ENCODE measurements at places on chromosomes 1 and 21. TPM values are rescaled to one million over a fixed set of nuclear protein-coding genes. Genes with fewer than 3 reads are reported as not detected.

PTGFR gene
- 29.9 TPM for polyA plus RNA-seq

BGLAP gene
- polyA plus RNA-seq = 1.1 TPM

CFAP141 gene
- polyA plus RNA-seq = not detected

DNA sequence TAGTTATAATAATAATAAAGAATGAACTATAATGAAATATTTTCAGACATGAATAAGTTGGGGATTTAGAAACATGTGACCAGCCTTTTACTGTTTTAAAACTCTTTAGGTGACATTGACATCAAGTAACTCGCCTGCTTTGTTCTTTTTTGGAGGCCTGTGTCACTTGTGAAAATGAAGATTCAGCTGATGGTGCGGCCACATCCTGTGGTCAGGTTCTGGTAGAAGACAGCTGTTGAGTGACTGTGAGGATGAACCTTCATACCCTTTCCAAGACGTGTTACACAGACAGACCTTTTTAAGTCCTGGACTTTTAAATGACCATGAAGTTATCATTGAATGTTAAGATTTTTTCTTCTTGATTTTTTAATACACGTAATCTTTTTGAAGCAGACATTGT is 10.3 kb downstream of the UTS2 start:
- no peak for DNase-seq

DNA sequence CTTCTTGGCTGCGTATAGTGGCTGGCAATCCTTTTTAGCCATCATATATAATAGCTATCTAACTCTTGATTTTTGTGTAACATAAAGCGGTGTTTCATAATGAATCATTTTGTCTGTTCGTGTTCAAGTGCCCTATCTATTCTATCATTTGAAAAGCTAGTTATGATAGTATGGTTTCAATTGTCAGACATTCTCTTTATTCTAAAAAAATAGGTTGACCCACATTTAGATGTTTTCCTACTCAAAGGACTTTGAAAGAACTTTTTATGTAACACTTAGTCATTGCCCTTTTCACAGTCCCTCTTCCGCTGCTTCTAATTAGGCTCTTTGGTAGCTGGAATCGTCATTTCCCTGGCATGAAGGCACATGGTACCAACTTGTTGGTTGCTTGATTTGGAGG is 272.2 kb upstream of the B3GALT2 start:
- no peak for DNase-seq

DNA sequence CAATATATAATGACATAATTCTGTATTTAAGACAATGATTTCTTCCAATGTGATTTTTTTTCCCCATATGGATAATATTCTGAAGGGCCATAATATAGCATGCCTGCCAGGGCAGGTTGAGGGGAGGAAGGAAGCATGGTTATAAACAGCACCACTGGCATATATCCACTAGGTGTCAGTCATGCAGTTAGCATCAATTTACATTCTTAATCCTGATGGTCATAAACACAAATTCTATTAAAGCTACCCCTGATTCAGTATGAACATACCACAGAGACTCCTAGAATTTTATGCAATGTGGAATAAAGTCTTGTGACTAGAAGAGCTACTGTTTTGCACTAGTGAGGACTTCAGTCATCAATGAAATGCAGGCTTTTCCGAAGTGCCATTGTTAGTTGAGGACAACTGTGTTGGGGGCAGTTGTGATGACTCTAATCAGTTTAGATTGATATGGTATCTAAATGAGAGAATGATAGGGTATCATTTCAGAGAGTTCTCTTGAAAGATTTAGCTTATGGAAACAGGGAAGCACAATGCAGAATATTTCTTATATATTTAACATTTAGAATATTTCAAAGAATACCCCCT is 342.7 kb upstream of the NR5A2 start:
- peak; percentile 62 for DNase-seq

GRCh38 chr1:215824245-215824644 is 257.1 kb downstream of the KCTD3 start:
- no peak for DNase-seq

GRCh38 chr1:221347706-221348105 is 394.2 kb downstream of the DUSP10 start:
- DNase-seq = no peak

DNA sequence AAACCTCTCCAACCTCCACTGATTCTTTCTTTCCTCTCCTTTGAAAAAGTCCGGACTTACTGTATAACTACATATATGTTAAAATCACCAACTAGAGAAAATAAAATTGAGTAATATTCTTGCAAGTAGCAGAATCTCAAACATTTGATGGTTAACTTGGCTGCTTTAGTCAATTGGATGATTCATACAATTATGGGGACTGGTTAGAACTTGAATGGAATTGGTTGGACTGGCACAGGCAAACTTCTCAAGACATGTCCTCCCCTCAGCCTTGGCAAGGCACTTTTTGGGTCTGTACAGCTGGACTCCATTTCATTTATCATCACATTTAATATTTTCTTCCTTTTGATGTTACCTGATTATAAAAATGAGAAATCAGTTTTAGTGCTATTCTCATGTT is 6.5 kb downstream of the WLS start:
- no peak for DNase-seq

- DNase-seq = peak; percentile 87
Measured at GRCh38 chr1:155134880-155135414, 705 bp upstream of the SLC50A1 start.

DNA sequence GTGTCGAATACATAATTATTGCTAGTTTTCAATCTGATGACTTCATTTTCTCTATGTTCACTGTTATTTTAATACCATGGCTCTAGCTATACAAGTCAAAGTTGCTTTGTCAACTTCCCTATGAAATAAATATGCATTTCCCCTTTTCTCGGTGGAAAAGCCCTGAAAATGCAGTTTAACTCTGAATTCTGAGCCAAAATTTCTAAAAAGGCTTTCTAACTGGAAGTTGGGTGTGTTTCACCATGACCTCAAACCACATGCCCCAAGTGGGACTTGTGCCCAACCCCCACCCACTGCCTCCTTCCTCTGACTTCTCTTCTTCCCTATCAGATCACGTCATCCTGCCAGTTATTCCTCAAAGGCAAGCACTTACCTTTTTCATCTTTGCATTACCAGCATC is 8.9 kb downstream of the MKNK1 start:
- peak; percentile 65 for DNase-seq

DNA sequence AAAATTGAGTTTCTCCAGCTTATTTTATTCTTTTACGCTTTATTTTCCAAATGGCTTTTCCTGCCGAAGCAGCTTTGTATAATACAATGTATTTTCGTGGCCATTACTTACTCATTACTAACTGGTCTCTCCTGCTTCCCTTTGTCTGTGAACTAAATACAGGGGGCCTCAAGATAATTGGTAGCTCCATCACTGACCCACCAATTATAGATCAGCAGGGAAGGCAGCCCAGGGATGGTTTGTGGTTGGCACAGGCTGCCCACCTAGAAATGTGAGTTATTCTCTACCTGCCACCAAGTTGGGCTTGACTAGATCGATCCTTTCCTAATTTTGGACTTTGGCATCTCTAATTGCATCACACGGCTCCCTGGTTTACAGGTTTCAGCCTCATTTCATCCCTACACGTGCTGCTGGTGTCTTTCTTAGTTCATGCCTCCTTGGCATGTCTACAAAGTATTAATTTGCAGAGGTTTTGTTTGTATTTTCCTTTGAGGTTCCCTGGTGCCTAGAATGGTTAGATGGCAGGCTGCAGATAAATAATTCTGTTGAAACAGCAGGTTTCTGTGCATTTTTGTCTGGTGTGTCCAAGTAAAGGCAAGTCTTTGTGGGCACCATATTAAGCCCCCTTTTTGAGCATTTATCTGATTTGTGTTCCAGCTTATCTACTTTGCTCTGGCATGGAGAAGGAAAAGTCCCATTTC is 35.2 kb downstream of the PEX14 start:
- DNase-seq = no peak

All from muscle of back (tissue), 13 donors.